ENCODE measurements at places on chromosomes 5 and 9.

DNA sequence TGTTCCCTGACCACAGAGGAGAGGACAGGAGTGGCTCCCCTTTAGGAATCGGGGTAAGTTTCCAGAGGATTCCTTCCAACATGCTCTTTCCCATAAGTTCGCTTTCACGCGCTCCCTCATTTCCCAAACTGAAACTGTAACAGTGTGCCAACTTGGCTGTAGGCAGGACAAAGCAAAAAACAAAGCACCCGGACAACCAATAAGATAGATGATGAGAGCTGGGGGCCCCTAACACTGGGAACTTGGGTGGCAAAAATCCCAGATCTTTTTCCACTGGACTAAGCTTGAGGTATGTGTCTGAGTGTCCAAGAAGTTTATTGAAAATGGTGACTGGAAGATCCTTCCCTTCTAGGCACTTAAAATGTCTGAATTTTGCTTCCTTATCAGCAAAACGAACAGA is 258.7 kb upstream of the IL12B start:
- DNase-seq, result no peak

GRCh38 chr5:151110122-151110681 is 29.4 kb upstream of the TNIP1 start:
- no peak for DNase-seq

GRCh38 chr5:163727028-163727427 is 221.6 kb downstream of the MAT2B start:
- DNase-seq, result no peak

DNA sequence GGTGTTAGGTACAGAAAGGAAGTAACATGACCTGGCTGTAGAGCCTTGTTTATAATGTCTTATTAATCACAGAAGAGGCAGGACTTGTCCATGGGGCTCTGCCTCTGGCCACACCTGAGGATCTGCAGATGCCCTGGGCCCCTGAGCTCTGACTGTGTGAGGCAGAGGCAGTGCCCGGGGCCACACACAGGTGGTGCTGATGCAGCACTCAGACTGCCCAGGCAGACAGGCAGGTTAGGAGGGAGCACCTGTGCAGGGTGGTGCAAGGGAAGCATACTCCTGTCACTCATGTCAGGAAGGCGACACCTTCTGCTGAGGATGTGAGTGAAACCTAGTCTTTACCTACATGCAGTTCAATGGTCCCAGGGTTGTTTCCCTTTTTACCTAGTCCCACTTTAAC is 88.7 kb downstream of the CFAP90 start:
- DNase-seq, result no peak

- DNase-seq, result no peak
Observed at GRCh38 chr5:67824852-67825251, 390.7 kb upstream of the PIK3R1 start.

- no peak for DNase-seq
Observed at GRCh38 chr5:36168737-36169136, 16.8 kb downstream of the SKP2 start.

DNA sequence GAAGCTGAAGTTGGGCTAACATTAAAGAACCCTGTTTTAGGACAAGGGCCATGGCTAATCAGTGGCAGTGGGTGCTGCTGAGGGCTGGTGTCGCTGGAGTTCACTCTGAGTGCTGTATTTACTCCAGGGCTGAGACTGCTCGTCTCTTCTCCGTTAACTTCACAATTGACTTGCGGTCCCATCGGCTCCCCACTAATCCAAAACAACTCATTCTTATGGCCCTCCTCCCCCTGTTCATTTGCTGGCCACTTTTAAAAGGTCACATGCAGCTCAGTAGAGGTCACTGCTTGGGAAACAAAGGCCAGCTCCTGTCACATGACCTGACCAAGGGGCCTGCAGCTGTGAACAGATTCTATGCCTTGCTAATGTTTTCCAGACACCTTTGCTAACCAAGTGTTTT is 38.4 kb downstream of the PTCH1 start:
- DNase-seq, result no peak

GRCh38 chr5:98768960-98769209 is 4.6 kb upstream of the RGMB start:
- DNase-seq, result no peak

- DNase-seq, result no peak
Observed at GRCh38 chr9:70590315-70590677, 175.8 kb upstream of the KLF9 start.

- DNase-seq, result no peak
Observed at GRCh38 chr9:134130503-134131375, 5.1 kb upstream of the WDR5 start.

GRCh38 chr9:90451804-90452203 is 190.8 kb downstream of the DIRAS2 start:
- no peak for DNase-seq

Measured in CD4-positive, alpha-beta T cell treated with Interleukin-15 for 4 hours (primary cell).